ENCODE measurements at places on chromosomes 5 and 9. TPM values are rescaled to one million over a fixed set of nuclear protein-coding genes. Genes with fewer than 3 reads are reported as not detected.

PCDHA7 gene
- under 0.01 TPM for total RNA-seq

SOHLH1 gene
- not detected for total RNA-seq

CNTLN gene
- total RNA-seq = 5.9 TPM

SUSD3 gene
- 0.54 TPM for total RNA-seq

GRXCR2 gene
- total RNA-seq = not detected

CLIC3 gene
- total RNA-seq = 0.28 TPM

CCDC180 gene
- 0.90 TPM for total RNA-seq

NR2F1 gene
- 19.0 TPM for total RNA-seq

ADAMTS16 gene
- 0.28 TPM for total RNA-seq

B4GALT1 gene
- total RNA-seq = 8.8 TPM

THBS4 gene
- 0.83 TPM for total RNA-seq

KYAT1 gene
- 6.8 TPM for total RNA-seq

FOXB2 gene
- total RNA-seq = not detected

OR2S2 gene
- 0.90 TPM for total RNA-seq

PALM2AKAP2 gene
- total RNA-seq = 20.6 TPM

WNK2 gene
- total RNA-seq = not detected

ENTPD2 gene
- total RNA-seq = not detected

C9orf153 gene
- total RNA-seq = not detected

IFNA21 gene
- not detected for total RNA-seq

RNF183 gene
- not detected for total RNA-seq

TAS2R1 gene
- not detected for total RNA-seq

PCSK1 gene
- not detected for total RNA-seq

CBY3 gene
- total RNA-seq = 0.18 TPM

HACD4 gene
- 2.8 TPM for total RNA-seq

GHR gene
- 1.1 TPM for total RNA-seq

FST gene
- total RNA-seq = 141 TPM

PCDHGB5 gene
- total RNA-seq = 17.5 TPM

CKMT2 gene
- 0.28 TPM for total RNA-seq

PCDHB4 gene
- not detected for total RNA-seq

FOXI1 gene
- not detected for total RNA-seq

PCDHB3 gene
- under 0.01 TPM for total RNA-seq

ANXA2R gene
- 1.3 TPM for total RNA-seq

ISCA1 gene
- total RNA-seq = 26.4 TPM

HSD17B4 gene
- total RNA-seq = 154 TPM

SPINK7 gene
- total RNA-seq = not detected

TLN1 gene
- 337 TPM for total RNA-seq

TLX3 gene
- total RNA-seq = not detected

RLN2 gene
- not detected for total RNA-seq

HAPLN1 gene
- total RNA-seq = 0.56 TPM

GDA gene
- total RNA-seq = not detected

HMCN2 gene
- not detected for total RNA-seq

PCDHA10 gene
- total RNA-seq = under 0.01 TPM

IFNA2 gene
- total RNA-seq = not detected

BARHL1 gene
- not detected for total RNA-seq

ABO gene
- not detected for total RNA-seq

AQP7 gene
- total RNA-seq = 0.28 TPM

CARTPT gene
- total RNA-seq = not detected

PCDHB2 gene
- total RNA-seq = 0.36 TPM

PCDHA5 gene
- total RNA-seq = not detected

ADAMTS12 gene
- total RNA-seq = 51.3 TPM

ZCCHC7 gene
- 28.7 TPM for total RNA-seq

ECSCR gene
- total RNA-seq = 3.1 TPM

PCDHB14 gene
- 0.28 TPM for total RNA-seq

EIF4EBP3 gene
- total RNA-seq = 0.36 TPM
